Omental fat pad (tissue), 4 donors: ENCODE measurements at places on chromosomes 6 and 20. TPM values are rescaled to one million over a fixed set of nuclear protein-coding genes. Genes with fewer than 3 reads are reported as not detected.

The GTSF1L gene
- not detected for total RNA-seq

The PPP1R3D gene
- 3.7 TPM for total RNA-seq

The APOBEC2 gene
- not detected for total RNA-seq

The MUC21 gene
- not detected for total RNA-seq

DNA sequence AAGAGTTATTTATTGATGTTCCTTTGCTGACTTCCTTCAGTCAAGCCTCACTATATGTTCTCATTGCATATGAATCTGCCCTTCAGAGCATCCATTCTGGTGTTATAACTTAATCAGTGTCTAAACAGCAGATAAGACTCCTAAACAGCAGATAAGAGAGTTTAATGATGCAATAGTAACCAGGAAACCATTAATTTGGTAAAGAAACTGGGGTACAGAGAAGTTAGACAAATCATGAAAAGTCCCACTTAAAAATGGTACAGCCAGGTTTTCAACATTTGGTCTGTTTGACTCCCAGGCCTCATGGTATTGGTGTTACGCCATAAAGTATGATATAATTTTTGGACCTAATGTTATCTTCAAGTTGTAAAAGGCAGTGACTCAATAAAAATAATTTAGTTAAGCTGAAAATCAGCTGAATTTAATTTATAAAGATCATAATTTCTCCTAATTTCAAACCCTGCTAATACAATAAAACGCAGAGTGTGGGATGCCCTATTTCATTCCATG is 127.4 kb upstream of the DST start:
- DNase-seq = no peak

DNA sequence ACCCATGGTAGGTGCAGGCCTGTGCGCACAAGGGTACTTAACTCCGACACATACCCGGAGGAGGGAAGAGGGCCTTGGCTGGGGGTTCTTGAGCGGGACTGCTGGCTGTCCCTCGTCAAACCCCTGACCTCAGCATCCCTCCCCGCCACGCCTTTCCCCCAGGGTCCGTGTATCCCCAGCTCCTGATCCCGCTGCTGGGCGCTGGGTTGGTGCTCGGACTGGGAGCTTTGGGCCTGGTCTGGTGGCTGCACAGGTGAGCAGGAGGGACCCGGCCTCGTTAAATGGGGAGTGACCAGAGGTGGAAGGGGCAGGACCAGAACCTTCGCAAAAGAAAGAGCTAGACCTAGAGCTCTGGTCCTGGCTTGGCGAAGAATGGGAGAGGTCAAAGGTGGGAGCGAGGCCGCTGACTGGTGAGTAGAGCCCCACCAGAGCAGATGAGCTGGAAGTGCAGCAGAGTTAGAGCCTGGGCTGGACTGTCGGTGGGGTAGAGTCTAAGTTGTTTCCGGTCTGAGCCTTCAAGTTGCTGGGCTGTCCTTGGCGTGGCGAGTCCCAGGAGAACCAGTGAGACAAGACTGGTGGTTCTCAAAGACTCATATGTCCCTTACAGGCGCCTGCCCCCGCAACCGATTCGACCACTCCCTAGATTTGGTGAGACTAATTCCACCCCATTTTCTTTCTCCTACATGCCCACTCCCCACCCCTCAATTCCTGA is 963 bp downstream of the MPIG6B start:
- no peak for DNase-seq

- no peak for DNase-seq
Observed at GRCh38 chr20:61019322-61019721, 232.7 kb upstream of the CDH4 start.

- DNase-seq = no peak
Observed at GRCh38 chr6:17584241-17584803, 15.8 kb upstream of the FAM8A1 start.
